ENCODE measurements at places on chromosomes 5 and 9.

DNA sequence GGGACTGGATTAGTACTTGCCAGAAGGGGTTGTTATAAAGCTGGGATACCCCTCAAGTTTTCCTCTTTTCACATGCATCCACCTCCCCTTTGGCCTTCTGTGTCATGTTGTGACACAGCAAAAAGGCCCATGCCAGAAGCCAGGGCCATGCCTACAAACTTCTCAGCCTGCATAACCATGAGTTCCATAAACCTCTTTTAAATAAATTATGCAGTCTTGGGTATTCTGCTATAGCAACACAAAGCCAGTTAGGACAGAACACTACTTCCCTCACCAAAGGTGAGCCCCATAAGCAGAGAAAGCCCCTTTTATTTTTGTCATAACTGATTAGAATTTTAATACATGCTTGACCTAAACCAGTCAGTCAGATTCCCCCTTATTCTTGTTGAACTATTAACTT, 801.3 kb downstream of the DNAH5 start:
- no peaks in the 10 kb centered on the region for H3K4me1 ChIP-seq
- H3K27ac ChIP-seq = no peak overlapping the region
- H3K36me3 ChIP-seq = peaks cover 3% of the 10 kb centered on the region
- H3K27me3 ChIP-seq = no peaks in the 10 kb centered on the region

DNA sequence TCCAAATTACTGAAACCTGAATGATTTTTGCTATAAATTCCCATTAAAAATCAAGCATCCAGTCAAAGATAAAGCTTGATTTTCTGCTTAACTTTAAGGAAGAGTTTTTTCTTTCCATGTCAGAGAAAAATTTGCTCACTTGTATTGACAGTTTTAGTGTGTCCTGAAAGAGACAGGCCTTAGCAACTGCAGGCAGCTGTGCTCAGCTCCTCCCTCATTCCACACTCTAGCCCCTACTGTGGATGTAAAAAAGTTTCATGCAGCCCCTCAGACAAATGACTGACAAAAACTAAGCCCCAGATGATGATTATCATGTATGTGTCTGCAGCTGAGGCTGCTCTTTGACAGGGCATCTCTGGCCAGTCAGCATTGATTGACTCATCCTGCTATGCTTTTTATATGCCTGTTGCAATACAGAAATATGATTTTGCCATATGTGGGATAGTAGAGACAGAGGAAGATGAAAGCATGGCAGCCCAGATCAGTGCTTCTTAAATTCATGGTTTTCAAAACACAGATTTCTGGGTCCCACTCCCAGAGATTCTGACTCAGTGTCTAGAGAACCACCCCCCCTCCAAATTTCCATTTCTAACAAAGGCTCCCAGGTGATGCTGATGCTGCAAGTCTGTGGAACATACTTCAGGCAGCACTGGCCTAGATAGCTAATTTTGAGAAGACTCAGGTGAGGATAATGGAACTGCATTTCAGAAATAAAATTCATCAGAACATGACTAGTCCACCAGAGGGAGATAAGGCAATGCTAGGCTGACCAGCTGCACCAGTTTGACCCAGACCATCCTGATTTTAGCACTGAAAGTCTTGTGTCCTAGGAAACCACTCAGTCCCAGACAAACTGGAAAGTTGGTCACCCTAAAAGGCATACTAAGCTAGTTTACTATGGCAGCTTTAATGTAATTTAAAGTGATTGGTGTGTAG, 298.7 kb upstream of the KCNN2 start:
- H3K36me3 ChIP-seq = no peaks in the 10 kb centered on the region
- no peaks in the 10 kb centered on the region for H3K27me3 ChIP-seq
- H3K27ac ChIP-seq = no peak overlapping the region
- H3K4me3 ChIP-seq = no peak overlapping the region
- no peak for DNase-seq

DNA sequence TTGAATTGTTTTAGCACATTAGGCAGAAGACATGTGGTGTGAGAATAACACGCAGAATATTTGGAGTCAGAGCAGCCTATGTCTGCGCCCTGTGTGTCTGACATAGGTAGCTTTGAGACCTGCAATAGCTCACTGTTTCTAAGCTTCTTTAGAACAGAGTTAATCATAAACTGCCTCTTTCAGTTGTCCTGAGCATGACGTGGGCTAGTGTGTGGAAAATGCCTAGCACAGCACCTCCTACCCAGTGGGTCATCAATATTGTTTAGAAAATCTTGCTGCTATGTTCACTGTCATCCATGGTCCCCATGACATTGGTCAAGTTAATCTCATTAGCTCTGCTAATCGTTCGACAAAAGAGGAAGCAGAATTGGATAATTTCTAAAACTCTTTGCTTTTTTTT, 357.4 kb upstream of the SGCD start:
- no peak for DNase-seq
- no peaks in the 10 kb centered on the region for H3K4me1 ChIP-seq
- no peaks in the 10 kb centered on the region for H3K27me3 ChIP-seq
- no peak overlapping the region for H3K4me3 ChIP-seq
- no peak overlapping the region for H3K27ac ChIP-seq

- peaks cover 56% of the 10 kb centered on the region for H3K36me3 ChIP-seq
- no peaks in the 10 kb centered on the region for H3K27me3 ChIP-seq
- H3K4me3 ChIP-seq = no peak overlapping the region
- no peak for DNase-seq
- no peak overlapping the region for H3K27ac ChIP-seq
Observed at GRCh38 chr9:135823036-135823435, 84.3 kb downstream of the CAMSAP1 start.

DNA sequence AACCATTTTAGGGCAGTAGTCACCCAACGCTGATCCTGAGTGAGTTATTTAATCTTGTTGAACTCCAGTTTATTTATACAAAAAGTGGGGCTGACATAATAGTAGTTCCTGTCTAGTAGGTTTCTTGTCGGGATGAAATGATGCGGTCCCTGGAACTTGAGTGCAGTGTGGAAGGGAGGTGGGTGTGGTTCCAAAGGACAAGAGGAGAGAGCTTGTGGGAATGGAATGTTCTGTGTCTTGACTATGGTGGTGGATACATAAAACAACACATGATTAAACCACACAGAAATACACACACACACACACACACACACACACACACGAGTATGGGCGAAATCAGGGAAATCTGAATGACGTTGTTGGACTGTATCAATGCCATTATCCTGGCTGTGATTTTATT, 66.1 kb upstream of the BARHL1 start:
- no peak overlapping the region for H3K4me3 ChIP-seq
- H3K27ac ChIP-seq = no peak overlapping the region
- no peaks in the 10 kb centered on the region for H3K36me3 ChIP-seq
- DNase-seq = no peak

- no peak for DNase-seq
- H3K4me1 ChIP-seq = peaks cover 28% of the 10 kb centered on the region
- H3K4me3 ChIP-seq = no peak overlapping the region
- H3K27me3 ChIP-seq = no peaks in the 10 kb centered on the region
- H3K36me3 ChIP-seq = no peaks in the 10 kb centered on the region
Observed at GRCh38 chr5:148887123-148887881, 60.9 kb downstream of the ADRB2 start.

DNA sequence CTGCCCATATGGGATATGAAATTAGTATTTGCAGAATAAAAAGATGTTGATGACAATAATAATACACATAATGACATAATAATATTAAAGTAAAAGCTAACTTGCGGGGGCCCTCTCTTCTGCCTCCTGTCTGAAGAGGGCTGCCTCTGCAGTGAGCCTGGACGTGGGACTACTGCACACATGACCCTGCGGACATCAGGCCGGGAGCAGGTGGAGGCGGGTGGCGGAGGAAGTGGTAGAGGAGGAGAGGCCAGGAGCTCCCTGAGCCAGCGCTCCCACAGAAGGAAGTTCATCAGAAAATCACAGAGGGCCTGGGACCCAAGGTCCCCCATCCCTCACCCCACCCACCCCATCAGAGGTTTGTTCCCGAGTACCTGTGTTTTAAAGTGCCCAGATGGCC, 60.5 kb downstream of the ROPN1L start:
- no peak overlapping the region for H3K4me3 ChIP-seq
- H3K27ac ChIP-seq = no peak overlapping the region
- H3K4me1 ChIP-seq = no peaks in the 10 kb centered on the region
- no peak for DNase-seq
- no peaks in the 10 kb centered on the region for H3K27me3 ChIP-seq

DNA sequence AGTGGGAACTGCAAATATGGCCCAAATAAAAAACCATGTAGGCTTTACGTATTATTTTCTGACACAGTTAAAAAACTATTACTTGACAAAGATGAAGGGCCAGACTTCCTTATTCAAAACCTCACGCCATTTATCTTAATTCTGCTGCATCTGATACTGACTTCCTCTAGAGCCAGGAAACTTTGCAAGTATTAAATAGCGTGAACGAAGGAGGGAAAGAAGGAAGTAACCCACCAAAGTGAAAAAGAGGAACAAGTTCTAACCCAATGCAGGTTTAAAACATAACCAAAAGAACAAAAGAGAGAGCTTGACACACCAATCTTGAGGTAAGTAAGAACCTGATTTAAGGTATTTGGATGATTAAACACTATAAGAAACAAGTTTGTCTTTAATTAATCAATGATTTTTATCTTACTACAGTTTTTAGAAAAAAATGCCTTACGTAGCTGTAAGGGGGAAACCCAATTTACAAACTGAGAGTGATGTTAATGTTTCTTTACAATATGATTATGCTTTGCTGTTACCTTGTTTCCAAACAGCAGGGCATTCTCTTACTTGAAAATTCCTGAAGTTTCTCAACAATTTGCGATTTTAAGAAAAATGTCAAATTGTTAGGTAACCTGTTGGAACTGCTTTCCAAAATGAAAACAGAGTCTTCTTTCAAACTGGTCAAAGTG, at the start of gene GAPT:
TSS of gene GAPT (plus strand) at position 220 of the 677 bp plus-strand sequence. CDS start 3,102 bp downstream, outside the sequence.
- H3K4me3 ChIP-seq = no peak within 1 kb of the TSS
- H3K36me3 ChIP-seq = no peaks in the 10 kb centered on the region
- no peaks in the 10 kb centered on the region for H3K4me1 ChIP-seq

GRCh38 chr9:126864771-126865170, 4.3 kb downstream of the ZBTB34 start:
- peaks cover 50% of the 10 kb centered on the region for H3K4me1 ChIP-seq
- no peak for DNase-seq
- H3K4me3 ChIP-seq = no peak overlapping the region
- no peaks in the 10 kb centered on the region for H3K27me3 ChIP-seq
- peaks cover 4% of the 10 kb centered on the region for H3K36me3 ChIP-seq

DNA sequence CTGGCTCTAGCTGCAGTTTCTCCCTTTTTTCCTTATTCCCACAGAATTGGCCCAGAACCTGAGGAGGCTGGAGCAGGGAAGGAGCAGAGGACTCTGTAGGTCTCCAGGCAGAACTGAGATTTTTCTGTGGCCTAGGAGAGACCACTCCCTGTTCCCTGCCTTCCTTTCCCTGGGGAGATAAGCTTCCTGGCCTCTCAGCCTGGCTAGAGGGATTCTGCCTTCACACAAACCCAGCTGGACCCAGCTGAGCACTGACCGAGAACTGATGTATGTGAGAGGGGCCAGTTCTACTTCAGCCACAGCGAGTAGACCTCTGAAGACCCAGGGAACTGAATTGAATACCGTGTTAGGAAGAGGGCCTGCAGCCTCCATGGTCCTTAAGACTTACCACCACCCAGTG, 48.0 kb downstream of the RUSC2 start:
- H3K27me3 ChIP-seq = peaks cover 35% of the 10 kb centered on the region
- no peak for DNase-seq
- H3K27ac ChIP-seq = no peak overlapping the region
- no peaks in the 10 kb centered on the region for H3K36me3 ChIP-seq
- peaks cover 3% of the 10 kb centered on the region for H3K4me1 ChIP-seq

- no peak for DNase-seq
- H3K27ac ChIP-seq = no peak overlapping the region
- peaks cover 32% of the 10 kb centered on the region for H3K27me3 ChIP-seq
- no peaks in the 10 kb centered on the region for H3K36me3 ChIP-seq
- H3K4me1 ChIP-seq = peaks cover 2% of the 10 kb centered on the region
- no peak overlapping the region for H3K4me3 ChIP-seq
Observed at GRCh38 chr9:73031350-73031749, 78.5 kb upstream of the ALDH1A1 start.

DNA sequence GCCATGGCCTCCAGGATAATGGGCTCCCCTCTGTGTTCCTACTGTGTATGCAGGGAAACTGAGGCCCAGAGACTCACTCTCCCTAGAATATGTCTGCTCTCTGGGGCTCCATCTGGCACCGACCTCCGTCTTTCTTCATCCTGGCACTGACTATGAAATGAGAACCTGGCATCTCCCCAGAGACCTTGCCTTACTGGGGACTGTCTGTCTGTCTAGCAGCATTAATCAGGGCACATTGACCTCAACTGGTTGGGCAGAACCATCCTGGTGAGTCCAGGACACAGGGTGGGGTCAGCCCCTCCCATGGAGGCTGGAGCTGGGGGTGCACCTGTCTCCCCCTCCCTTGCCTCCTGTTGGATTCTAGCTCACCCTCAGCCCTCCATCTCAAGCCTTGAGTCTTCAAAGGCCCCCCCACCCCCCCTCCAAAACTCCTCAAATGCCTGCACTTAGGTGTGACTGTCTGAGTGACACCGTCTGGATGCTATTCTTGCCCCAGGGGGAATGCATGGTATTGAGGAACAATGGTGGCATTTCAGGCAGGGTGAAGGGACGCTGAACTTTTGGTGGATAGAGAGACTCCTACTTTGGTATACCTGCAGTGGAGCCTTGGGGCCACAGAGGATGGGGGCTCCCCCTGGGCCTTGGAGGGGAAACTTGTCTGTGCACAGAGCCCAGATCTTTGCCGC, 12.8 kb upstream of the PITX1 start:
- no peak overlapping the region for H3K4me3 ChIP-seq
- no peak for DNase-seq
- H3K4me1 ChIP-seq = peaks cover under 1% of the 10 kb centered on the region
- peaks cover 100% of the 10 kb centered on the region for H3K27me3 ChIP-seq
- no peak overlapping the region for H3K27ac ChIP-seq

GRCh38 chr5:15693933-15694332, 194.0 kb downstream of the FBXL7 start:
- H3K4me1 ChIP-seq = no peaks in the 10 kb centered on the region
- no peak for DNase-seq
- H3K4me3 ChIP-seq = no peak overlapping the region
- no peak overlapping the region for H3K27ac ChIP-seq

- no peaks in the 10 kb centered on the region for H3K36me3 ChIP-seq
- H3K27ac ChIP-seq = no peak overlapping the region
- H3K27me3 ChIP-seq = peaks cover 69% of the 10 kb centered on the region
- H3K4me3 ChIP-seq = no peak overlapping the region
Observed at GRCh38 chr5:73183481-73183891, 10.5 kb downstream of the TMEM174 start.

GRCh38 chr9:131838530-131839280, 98.8 kb upstream of the RAPGEF1 start:
- H3K4me3 ChIP-seq = no peak overlapping the region
- H3K27me3 ChIP-seq = peaks cover 17% of the 10 kb centered on the region
- no peak for DNase-seq
- peaks cover 6% of the 10 kb centered on the region for H3K36me3 ChIP-seq

GRCh38 chr5:139262059-139262741, 31.3 kb upstream of the MATR3 start:
- H3K27me3 ChIP-seq = peaks cover 22% of the 10 kb centered on the region
- DNase-seq = no peak
- H3K27ac ChIP-seq = no peak overlapping the region
- no peaks in the 10 kb centered on the region for H3K4me1 ChIP-seq

GRCh38 chr9:15743512-15743911, 190.7 kb downstream of the CCDC171 start:
- no peak overlapping the region for H3K4me3 ChIP-seq
- no peak overlapping the region for H3K27ac ChIP-seq
- H3K36me3 ChIP-seq = peaks cover 3% of the 10 kb centered on the region
- H3K4me1 ChIP-seq = no peaks in the 10 kb centered on the region
